ENCODE measurements at places on chromosomes 4 and X.

DNA sequence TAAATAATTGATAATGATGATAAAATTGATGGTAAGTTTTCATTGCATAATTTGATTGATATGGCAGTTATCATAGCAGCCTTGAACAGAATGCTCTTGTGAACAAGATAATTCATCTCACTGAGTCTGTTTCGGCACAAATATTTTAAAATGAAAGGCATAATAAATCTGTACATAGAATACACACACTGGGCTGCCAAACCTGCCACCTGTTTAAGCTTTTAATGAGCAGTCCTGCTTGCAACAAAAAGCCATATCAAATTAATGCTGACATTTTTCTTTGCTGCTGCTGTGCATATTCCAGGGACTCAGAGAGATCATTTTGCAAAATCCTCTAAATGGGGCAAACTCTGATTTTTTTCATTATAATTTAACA, 201.1 kb downstream of the ARHGAP24 start:
- no peak for DNase-seq

GRCh38 chr4:123922847-123923246, 526.3 kb downstream of the SPRY1 start:
- no peak for DNase-seq

DNA sequence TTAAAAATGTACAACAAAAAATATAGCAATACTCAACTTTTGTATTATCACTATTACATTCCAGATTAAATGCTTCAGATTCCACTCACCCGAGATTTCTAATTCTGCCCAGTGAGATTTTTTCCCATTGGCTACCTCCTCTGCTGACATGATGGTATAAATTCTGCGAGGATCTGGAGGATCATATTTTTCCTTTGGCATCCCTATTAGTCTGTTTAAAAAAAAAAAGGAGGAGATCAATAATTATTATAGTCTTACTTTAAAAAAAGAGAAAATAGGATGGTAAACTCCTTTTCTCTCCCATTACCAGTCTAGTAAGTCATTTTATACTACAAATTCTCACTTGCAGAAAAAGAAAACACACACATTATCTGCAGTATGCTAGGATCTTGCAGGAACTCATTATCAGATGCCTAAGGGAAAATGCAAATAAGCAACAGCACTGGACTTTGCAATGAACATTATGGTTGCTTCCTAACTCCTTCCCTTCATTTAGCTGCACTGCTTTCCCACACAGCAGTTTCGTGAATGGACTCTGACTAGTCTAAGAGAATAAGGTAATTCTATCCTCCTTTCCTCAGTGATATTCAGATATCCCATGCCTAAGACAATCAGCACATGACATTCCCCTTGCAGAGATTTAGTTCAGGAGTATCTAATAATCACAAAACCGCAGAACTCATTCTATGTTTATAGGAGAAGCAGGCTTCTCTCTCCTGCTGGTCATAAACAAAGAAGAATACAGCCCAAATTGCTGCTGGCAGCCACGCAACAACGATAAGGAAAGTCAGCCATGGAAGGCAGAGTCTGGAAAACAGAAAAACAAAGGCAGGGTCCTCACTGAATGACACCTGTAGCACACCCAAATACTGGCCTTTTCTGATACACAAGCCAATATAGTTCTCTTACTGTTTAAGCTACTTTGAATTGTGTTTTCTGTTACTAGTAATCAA, 42.7 kb downstream of the CNOT6L start:
- peak; percentile 15 for DNase-seq

GRCh38 chr4:182642831-182643230, 274.4 kb downstream of the DCTD start:
- no peak for DNase-seq

DNA sequence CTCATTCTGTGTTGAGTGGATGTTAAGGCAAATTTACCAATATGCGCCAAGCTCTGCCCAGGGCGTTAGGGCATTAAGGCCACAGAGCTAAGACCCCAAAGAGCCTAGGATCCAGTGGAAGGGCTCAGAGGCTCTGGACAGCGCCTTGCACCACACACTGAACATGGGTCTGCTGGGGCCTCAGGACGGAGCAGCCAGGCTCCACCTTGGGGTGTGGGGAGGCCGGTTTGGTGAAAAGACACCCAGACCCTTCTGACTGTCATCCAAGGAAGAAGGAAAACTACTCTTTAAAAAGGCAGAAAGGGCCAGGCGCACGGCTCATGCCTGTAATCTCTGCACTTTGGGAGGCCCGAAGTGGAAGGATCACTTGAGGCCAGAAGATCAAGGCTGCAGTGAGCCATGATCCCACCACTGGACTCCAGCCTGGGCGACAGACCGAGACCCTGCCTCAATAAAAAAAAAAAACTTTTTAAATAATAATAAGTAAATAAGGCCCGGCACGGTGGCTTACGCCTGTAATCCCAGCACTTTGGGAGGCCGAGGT, 1.3 kb upstream of the MRFAP1 start:
- no peak for DNase-seq

- DNase-seq: no peak
Measured at GRCh38 chr4:37650481-37650880, 35.7 kb downstream of the RELL1 start.

- DNase-seq: no peak
Measured at GRCh38 chrX:39670281-39670680, 427.5 kb downstream of the BCOR start.

GRCh38 chrX:40082447-40083119, 15.2 kb downstream of the BCOR start:
- DNase-seq: no peak

DNA sequence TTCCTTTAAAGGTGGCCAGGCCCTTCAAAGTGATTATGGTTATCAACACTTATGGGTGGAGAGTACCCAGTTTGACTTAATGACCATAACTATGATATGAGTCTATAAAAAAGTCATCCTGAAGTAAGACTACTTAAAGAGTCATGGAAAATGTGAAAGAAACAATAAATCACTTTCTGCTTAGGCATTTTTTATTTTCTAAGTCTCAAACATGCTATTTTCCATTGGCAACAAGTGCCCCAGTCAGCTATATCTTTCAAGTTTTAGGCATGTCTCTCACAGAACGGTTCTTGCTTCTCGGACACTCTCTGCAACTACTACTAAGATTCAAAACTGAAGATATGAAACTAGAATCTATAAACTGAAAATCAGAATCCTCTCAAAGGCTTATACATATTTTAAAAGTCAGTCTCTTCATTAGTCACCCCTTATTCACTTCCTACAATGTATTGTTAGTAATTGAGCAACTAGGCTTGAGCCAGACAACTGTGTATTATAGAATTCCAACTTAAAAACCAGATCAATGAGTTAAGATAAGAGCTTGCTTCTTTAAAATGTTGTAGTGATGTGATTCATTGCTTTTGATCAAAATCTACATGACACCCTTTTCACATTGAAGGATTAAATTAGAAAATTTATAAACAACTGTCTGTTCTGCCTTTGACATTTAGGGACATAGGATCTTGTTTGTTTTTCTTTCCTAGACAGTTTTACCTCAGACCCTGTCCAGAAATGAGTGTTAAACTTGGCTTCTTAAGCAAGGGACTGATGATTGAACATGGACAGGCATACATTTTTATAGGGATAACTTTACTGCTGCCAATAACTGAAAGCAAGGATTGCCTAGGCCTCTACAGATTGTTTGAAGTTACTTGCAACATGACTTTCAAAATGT, 2.9 kb downstream of the ANTXR2 start:
- no peak for DNase-seq

GRCh38 chrX:31266203-31267076, 194.6 kb upstream of the FTHL17 start:
- DNase-seq: no peak

DNA sequence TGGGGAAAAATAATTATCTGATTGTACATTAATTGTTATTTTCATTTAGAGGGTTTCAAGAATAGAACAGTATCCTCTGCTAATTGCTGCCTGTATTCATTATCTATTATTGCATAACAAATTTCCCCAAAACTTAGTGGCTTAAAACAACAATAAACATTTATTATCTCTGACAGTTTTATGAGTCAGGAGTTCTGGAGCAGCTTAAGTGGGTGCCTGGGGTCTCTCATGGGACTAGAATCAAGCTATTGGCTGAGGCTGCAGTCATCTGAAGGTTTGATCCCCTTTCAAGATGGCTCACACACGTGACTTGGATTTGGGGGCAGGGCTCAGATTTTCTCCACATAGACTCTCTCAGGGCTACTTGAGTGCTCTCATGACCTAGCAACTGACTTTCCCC, 98.1 kb upstream of the JADE1 start:
- no peak for DNase-seq

DNA sequence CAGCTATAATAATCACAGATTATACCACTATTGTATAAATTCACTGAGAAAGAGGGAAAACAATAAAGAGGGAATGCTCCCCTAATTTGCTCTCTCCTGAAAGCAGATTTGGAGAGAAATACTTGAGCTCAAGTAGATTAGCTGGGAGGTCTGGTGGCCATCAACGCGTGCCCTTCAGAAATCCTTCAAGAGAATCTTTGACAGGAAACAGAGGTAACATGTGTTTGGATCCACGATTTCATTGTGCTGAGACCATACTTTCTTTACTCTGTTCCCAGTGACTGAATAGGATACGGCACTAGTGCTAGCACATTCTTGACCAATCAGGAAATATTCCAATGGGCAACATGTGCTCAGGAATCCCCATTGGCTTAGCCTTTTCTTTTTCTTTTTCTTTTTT, 1395.3 kb downstream of the RAPGEF2 start:
- DNase-seq: no peak

DNA sequence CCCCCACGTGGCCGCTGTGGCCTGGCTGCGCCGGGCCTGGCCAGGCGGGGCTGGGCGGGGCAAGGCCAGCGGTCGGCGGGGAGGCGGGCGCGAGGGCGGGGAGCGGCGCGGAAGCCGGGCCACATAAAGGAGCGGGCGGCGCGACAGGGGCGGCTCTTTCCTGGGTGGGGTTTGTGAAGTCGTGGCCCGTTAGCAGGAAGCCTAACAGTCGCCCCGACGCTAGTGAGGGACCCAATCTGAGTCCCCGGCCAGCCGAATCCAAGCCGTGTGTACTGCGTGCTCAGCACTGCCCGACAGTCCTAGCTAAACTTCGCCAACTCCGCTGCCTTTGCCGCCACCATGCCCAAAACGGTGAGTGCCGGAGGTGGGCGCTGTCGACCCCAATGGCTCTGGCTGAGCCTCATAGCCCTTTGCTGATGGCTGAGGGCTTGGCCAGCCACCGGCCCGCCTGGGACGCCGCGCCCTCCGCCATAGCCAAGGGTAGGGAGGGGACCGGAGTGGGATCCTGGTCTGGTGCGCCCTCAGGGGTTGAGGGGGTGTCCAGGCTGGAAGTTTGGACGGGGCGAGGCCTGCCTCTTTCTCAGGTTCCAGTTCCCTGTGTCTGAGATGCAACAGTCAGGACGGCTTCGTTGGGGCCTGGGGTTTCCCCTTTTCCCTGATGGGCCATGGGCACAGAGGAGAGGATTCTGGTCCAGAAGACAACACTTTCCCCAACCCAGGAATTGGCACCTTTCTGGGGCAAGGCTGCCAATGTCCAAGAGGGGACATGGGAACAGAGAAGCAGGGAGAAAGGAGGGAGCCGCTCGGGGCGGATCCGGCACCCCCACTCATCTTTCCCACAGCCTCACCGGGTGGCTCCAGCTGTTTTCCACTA, at the start of gene MSN:
Gene MSN, plus strand, starts transcription at position 152 of the 874 bp plus-strand sequence. Its CDS starts 188 bp downstream, at position 340.
- no peak for DNase-seq

GRCh38 chr4:113974467-113974866, 5.0 kb downstream of the ARSJ start:
- no peak for DNase-seq

DNA sequence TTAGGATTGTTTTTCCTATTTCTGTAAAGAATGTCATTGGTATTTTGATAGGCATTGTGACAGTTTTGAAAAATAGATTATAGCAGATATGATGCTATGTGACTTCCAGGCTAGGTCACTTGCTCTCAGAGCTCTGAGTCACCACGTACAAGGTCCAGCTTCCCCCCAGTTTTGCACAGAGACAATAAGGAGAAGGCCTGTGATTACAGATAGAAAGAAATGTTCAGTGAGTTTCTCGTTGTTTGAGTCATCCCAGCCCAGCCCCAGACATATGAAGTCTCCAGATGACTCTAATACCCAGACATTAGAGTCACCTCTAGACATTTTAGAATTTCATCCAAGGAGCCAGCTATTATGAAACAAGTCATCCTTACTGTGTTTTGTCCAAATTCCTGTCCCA, 57.2 kb downstream of the MFAP3L start:
- peak; percentile 10 for DNase-seq

GRCh38 chrX:40385256-40385655, 195.5 kb upstream of the ATP6AP2 start:
- DNase-seq: no peak

DNA sequence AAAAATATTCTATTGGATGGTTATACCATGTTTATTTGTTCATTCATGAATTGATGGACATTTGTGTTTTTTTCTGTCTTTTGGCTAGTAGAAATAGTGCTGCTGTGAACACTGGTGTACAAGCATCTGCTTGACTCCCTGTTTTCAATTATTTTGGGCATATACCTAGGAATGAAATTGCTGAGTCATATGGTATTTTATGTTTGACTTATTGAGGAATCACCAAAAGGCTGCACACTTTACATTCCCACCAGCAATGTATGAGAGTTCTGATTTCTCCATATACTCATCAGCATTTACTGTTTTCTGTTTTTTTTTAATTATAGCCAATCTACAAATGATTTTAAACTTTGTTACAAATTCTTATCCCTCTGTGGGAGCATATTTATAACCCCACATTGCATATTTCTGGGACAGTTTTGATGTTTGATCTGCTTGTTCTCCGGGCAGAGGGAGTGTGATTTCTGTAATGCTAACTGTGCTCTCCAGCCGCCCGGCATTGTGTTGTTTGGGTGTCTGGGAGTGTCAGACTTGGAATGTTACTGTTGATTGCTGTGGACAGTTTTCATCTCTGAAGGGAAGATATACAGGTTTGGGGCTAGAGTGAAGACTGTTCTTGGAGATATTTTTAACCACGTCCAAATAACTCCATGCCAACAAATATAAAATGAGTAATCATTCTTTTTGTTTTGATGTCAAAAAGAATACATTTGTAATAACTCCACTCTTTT, 60.5 kb upstream of the PGRMC2 start:
- no peak for DNase-seq

DNA sequence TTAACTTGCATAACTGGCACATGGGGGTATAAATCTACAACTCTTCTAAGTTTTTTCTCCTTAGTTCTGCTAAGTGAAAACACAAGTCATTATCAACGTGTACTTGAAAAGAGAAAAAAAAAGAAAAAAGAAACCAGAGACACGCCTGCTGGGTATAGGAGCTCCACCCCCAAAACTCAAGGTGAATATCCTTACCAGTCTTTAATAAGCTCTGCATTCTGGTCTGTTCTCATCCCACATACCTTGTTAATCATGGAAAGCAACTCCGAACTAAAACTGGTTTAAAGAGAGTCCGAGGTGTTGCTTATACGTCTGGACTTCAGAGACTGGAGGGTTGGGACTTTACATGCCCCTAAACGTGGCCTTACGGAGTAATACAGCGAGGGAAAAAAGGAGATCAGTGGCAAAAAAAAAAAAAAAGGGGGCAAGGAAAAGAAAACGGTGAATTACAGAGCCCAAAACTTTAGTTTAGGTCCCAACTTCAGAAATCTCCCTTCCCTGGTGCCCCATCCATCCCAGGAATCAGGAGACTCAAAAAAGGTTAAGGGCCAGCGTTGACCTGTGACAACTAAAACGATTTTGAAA, 1.0 kb downstream of the PGRMC2 start:
- DNase-seq: no peak

Data from AG09319 (cell line).